ENCODE measurements at places on chromosomes 16 and 17. TPM values are rescaled to one million over a fixed set of nuclear protein-coding genes. Genes with fewer than 3 reads are reported as not detected.

The SLC43A2 gene
- total RNA-seq: 25.5 TPM

The TMEM114 gene
- total RNA-seq: not detected

The AANAT gene
- total RNA-seq: not detected

The SLFN12 gene
- 44.8 TPM for total RNA-seq

The HOXB9 gene
- not detected for total RNA-seq

The TP53TG3C gene
- not detected for total RNA-seq

The VAMP2 gene
- 5.7 TPM for total RNA-seq

The MRTFB gene
- 9.5 TPM for total RNA-seq

The C16orf46 gene
- total RNA-seq: 0.18 TPM

The PDF gene
- total RNA-seq: 11.5 TPM

The KIF2B gene
- total RNA-seq: not detected

The OR3A3 gene
- not detected for total RNA-seq

The RDM1 gene
- 0.19 TPM for total RNA-seq

The KRTAP2-1 gene
- total RNA-seq: not detected

The RAB40C gene
- 10.2 TPM for total RNA-seq

The CSNK2A2 gene
- 34.8 TPM for total RNA-seq

The GNG13 gene
- total RNA-seq: not detected

The RHBDL3 gene
- under 0.01 TPM for total RNA-seq

The SPEM1 gene
- total RNA-seq: not detected

The MYCBPAP gene
- 1.1 TPM for total RNA-seq

The HOXB13 gene
- total RNA-seq: not detected

The CDRT15 gene
- total RNA-seq: not detected

The GINS2 gene
- 10.6 TPM for total RNA-seq

The GID4 gene
- 4.8 TPM for total RNA-seq

The TAC4 gene
- total RNA-seq: not detected

The ALOX15B gene
- total RNA-seq: 0.19 TPM

The PRR35 gene
- not detected for total RNA-seq

The TPSB2 gene
- total RNA-seq: not detected

The WSCD1 gene
- total RNA-seq: 71.0 TPM

The ABCA8 gene
- total RNA-seq: 15.6 TPM

The CCL14 gene
- 7.1 TPM for total RNA-seq

The TMEM186 gene
- 6.0 TPM for total RNA-seq

The MT1G gene
- total RNA-seq: not detected

The TAX1BP3 gene
- 204 TPM for total RNA-seq

All from endothelial cell of coronary artery (primary cell).